ENCODE measurements at places on chromosomes 4 and X.

DNA sequence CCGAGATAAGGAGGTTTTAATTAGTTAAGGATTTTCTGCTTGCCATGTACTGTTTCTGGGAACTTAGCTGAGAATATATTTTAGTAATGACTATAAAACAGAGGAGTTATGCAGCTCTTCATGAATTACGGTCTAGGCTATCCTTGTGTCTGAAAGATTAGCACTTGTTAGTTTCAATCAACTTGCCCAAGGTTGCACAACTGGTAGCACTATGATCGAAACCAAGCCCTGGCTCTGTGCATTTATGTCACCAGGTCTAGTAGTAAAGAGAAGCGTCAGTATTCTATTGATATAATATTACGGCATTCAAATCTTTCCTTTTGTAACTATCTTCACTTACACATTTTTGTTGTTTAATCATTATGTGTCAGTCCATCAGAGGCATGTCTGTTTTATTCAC lies 176.0 kb downstream of the TLL1 start:
- no peak for DNase-seq

DNA sequence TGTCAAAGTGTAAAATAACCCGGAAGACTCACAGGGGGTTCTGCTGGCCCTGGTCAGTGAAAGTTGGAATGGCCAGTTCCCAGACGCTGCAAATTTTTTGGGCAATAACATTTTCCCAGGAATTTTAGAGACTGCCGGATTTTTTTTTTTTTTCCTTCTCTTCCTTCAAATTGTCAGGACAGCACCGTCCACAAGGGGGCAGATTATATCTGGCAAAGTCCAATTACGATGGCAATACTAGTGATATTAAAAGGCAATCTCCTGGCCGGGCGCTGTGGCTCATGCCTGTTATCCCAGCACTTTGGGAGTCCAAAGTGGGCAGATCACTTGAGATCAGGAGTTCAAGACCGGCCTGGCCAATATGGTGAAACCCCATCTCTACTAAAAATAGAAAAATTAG lies 20.5 kb downstream of the SLC25A5 start:
- DNase-seq: no peak

DNA sequence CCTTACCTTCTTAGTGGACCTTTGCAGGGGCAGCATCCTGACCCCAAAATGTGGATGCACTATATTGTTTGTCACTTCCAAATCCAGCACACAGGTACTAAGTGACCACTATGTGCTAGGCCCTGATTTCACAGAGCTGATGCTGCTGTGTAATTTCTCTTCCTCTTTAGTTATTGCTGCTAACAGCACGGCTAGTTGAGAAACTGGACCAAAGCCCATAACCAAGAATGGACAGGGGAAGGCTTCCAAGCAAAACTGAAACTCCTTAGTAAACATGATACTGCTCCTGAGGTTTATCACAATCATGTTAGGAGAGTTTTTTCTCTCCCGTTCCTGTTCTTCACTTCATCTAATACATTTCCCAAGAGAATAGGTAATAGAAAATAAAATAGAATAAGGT lies 172.9 kb upstream of the TTC29 start:
- DNase-seq: no peak

DNA sequence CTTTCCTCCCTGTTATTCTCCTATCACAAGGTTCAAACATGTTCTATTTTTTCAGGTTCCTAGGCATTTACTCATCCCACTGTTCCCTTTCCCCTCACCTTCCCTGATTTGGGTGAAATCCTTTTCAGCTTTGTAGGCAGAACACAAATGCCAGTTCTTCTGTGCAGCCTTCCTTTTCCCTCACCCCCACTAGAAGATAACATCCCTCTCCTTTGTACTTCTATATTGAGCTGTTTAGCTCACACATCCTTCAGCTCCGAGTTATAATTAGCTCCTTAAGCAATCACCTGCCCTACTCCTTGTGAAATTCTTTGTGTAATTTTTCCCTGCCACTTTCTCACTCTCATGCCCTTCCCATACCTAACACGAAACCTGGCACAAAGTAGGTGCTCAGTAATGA lies 240.9 kb downstream of the AR start:
- DNase-seq: no peak

DNA sequence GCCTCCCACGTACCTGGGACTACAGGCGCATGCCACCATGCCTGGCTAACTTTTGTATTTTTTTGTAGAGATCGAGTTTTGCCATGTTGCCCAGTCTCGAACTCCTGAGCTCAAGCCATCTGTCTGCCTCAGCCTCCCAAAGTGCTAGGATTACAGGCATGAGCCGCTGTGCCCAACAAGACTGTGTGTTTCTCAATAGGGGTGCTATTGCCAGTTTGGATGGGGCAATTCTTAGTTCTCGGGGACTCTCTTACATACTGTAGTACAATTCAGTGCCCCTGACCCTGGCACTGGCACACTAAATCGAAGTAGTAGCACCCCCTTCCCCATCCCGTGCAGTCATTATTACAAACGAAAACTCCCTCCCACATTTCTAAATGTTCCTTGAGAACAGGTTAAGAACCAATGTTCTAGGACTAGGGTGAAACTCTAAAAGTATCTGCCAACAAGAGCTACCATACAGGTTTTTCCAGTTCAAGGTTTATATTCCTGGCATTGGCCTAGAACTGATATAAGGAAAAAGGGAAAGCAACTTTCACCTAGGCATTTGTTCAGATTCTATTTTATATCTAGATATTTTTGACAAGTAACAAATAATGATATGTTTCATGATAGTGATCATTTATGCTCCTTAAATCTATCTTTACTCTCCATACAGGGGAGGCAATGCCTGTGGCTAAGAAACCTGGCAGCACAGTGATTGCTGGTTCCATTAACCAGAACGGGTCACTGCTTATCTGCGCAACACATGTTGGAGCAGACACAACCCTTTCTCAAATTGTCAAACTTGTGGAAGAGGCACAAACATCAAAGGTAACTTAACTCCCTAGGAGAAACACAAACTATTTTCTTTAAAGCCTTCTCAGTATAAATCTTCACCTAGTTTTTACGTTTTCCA lies 50.4 kb upstream of the PGAM4 start:
- no peak for DNase-seq

DNA sequence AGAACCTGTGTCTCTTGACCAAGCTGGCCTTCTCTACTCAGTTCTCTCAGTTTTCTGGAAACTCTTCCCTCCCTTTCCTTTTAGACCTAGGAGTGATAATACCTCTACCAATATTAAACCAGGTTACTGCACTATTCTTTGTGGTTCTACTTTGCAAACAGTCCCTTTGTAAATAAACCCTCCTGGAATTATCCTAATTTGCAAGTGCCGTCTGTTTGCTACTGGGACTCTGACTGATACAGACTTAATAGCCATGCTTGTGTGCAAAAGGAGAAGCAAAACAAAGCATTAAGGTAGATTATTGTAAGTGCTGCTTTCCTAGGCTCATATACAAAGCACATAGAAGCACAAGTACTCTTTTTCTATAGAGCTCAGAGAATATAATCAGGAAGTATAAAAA lies 507.0 kb downstream of the INPP4B start:
- DNase-seq: no peak

GRCh38 chrX:70455366-70456202 lies 10.9 kb downstream of the DLG3 start:
- DNase-seq: no peak

- no peak for DNase-seq
These were observed 12.3 kb upstream of the TSR2 start for GRCh38 chrX:54427837-54428424.

DNA sequence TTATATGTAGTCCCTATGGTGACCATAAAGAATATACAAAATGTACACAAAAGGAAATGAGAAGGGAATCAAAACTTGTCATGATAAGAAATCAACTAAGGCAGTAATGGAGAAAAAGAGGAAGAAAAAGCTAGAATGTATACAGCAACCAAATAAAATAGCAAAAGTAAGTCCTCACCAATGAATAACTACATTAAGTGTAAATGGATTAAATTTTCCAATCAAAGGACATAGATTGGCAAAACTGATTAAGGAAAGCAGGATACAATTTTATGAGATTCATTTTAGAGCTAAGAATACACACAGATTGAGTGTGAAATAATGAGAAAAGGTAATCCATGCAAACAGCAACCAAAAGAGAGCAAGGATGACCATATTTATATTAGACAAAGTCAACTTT lies 157.4 kb downstream of the TET2 start:
- no peak for DNase-seq

- no peak for DNase-seq
These were observed 127.4 kb downstream of the SLC39A8 start for GRCh38 chr4:102217775-102218355.

- no peak for DNase-seq
These were observed 30.8 kb downstream of the SLITRK2 start for GRCh38 chrX:145848448-145848847.

DNA sequence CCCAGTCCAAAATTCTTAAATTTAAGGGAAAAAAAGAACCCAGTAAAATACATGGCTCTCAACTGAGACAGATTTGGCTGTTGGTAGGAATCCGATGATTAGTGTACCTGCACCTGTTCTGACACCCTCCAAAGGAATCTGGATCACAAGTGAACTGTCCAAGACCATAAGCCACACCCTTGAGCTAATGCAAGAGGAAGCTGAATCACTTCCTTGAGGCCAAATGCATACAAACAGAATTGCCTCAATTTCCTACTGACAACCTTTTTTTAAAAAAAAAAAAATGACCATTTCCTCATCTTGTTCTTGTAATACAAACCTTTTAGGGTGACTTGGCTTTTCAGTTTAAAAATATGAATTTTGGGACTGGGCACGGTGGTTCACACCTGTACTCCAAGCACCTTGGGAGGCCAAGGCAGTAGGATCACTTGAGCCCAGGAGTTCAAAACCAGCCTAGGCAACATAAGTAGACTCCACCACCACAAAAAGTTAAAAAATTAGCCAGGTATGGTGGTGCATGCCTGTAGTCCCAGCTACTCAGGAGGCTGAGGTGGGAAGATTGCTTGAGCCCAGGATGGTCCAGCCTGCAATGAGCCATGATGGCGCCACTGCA lies 10.7 kb upstream of the FBXL5 start:
- no peak for DNase-seq

DNA sequence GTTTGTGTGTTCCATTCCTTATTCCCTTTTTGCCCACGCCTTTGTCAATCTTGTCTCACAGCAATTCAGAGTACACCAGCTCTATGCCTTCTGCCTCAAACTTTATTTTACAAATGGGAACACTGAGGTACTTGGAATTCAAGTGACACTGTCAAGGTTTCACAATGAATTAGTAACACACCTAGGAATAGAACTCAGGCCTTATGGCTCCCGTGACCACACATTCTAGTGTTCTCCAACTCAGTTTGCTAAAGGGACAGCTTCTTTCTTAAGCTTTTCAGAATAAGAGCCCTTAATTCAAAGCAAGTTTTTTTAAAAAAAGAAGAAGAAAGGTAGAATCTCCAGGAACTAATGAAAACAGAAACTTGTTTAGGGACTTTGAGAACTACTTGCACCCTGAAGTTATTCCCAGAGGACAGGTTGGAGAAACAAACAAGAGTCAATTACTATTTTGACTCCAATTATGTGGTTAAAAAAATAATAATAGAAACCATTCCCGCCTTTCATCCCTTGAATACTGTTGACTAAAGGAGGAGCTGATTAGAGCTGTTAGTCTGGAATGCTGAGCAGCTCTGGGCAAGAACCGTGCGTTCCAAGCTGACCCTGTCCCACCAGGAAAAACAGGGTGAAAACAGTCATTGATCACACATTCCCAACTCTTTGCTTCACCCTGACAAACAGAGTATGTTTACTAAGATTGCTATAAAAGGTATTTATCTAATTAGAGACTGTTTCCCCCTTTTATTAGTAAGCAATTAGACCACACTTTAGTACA lies 408.8 kb upstream of the CNKSR2 start:
- no peak for DNase-seq

DNA sequence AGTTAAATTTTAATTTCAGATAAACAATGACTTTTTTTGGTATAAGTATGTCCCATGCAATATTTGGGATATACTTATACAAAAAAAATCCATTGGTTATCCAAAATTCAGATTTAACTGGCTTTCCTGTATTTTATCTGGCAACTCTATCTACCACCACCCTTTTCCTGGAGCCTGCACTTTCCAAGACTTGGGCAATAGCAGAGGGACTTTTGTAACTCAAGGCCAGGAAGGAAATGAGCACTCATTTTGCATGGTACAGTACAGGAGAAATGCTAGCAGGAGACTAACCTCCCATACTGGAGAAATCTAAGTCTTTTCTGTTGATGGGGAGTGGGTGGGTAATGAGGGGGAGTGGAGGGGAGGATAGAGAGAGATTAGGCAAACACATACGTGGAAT lies 37.7 kb upstream of the PLAC1 start:
- no peak for DNase-seq

DNA sequence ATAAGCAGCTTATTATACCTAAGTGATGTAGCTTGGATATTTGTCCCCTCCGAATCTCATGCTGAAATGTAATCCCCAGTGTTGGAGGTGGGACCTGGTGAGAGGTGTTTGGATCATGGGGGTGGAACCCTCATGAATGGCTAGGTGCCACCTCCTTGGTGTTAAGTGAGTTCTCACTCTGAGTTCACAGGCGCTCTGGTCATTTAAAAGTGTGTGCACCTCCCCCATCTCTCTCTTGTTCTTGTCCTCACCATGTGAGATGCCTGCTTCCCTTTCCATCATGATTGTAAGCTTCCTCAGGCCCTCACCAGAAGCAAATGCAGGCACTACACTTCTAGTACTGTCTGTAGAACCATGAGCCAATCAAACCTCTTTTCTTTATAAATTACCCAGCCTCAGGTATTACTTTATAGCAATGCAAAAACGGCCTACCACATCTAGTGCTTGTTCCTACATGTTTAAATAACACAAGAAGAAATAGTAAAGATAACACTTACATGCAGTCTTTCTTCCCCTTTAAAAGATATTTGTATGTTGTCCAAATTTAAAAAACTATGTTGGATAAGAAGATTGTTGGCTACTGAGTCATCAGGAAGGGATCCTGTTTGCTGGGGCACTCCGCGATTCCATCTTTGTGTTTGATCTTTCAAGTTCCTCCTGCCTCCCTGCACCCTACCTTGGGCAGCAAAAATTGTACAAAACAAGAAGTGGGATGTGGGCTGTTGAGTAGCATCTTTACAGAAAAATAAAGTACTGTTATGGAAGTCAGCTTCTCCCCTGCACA lies 29.7 kb downstream of the PPP1R2C start:
- DNase-seq: no peak

- no peak for DNase-seq
These were observed 175.8 kb upstream of the MTMR8 start for GRCh38 chrX:64571011-64571410.

- peak; percentile 70 for DNase-seq
These were observed 68.2 kb downstream of the ARHGAP10 start for GRCh38 chr4:147799986-147800555.

DNA sequence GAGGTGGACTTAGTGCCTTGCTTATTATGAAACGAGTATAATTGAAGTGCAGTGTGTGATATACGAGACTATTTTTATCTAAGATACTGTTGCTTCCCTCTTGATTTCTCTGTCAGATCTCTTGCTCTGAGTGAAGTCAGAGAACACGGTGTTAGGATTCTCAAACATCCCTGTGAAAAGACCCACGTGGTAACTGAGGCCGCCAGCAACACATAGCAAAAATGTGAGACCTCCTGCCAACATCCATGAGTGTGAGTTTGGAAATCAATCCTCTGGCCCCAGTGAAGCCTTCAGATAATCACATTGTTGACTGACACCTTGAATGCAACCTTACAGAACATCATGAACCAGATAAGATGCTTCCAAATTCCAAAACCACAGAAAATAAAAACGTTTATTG lies 954.4 kb downstream of the FAT4 start:
- DNase-seq: no peak

GRCh38 chr4:43776371-43776770 lies 672.2 kb downstream of the KCTD8 start:
- no peak for DNase-seq

All from activated T-helper 2 cell treated with anti-CD3 and anti-CD28 coated beads, Interferon-gamma antibody, Interleukin-2, Interleukin-4, amounts not matched to agents 10 μg/mL and 5 μg/mL and 100 μg/mL, durations not matched to agents 14 hours and 24 hours and 36 hours (primary cell).